AG04449 (cell line): ENCODE measurements at places on chromosomes 2 and 18.

DNA sequence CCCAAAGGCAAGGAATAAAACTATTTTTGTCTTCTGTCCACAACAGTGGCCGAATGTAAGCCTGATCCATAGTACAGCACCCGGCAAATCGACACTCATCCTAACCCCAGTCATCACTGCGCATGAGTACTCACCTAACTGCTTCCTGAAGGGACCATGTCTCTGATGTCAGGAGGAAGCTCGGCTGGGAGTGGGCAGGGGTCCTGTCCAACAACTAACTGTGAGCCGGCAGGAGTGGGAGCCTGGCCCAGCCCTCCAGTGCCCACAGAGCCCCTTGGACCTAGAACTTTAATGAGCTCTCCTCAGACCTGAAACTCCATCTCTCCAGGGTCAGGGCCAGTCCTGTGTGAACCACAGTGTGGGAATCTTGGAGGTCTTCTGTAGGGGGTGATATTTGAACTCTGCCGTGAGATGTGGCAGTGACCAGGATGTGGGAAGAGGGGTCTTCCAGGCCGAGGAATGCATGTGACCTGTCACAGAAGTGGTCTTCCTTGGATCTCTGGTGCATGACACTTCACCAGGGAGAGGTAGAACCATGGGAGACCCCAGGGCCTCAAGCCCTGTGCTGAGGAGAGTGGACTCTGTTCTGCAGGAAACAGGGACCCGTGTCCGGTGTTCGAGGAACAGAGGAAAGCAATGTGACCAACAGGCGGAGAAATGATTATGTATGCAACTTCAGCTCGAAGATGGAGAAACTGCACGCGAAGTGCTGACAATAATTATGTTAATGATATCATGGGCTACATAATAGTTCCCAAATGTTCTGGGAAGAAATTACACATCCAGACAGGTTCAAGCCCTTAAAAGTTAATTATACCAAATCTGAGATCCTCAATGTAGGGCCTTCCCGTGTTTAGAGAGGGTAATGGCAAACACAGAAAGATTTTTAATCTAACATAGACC, 240.1 kb upstream of the HDAC4 start:
- DNase-seq, result no peak

DNA sequence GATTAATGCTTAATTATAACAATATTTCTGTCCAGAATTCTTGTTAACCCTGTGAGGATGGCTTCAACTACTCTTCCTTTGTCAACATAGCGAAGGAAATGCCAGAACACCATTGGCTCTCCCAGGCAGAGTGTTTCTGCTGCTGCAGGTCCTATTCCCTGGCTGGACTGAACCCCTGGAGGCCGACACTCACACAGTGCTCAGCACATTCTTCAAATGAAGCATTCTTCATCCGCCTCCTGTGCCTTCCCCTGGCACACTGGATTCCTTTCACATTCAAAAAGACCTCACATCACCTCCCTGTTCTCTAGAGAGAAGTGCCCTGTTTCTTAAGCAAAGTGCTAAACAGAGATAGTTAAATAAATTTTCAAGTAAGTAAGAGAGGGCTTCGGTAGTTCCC, 187.3 kb upstream of the MSH6 start:
- no peak for DNase-seq

DNA sequence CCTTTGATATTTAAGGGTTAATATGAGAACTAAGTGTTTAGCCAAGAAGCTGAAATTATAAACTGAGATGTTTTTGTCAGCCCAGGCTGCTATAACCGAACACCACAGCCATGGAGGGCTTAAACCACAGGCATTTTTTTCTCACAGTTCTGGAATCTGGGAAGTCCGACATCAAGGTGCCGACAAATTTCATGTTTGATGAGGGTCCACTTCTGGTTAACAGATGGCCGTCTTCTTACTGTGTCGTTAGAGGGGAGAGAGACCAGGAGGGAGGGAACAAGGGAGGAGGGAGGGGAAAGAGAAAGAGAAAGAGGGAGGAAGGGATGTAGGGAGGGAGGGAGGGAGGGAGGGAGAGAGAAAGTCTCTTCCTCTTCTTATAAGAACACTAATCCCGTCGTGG, 6.5 kb upstream of the CNDP2 start:
- DNase-seq, result no peak

- no peak for DNase-seq
Observed at GRCh38 chr18:24177499-24178133, 38.8 kb downstream of the CABYR start.

- no peak for DNase-seq
Observed at GRCh38 chr2:96887493-96888012, 17.7 kb upstream of the SEMA4C start.

GRCh38 chr2:205776720-205777119, 94.4 kb downstream of the NRP2 start:
- no peak for DNase-seq

- no peak for DNase-seq
Observed at GRCh38 chr18:74778191-74778847, 180.6 kb downstream of the ZNF407 start.

- DNase-seq, result peak; percentile 17
Observed at GRCh38 chr2:24409700-24410556, 49.6 kb upstream of the ITSN2 start.

GRCh38 chr2:227430639-227431038, 41.3 kb upstream of the AGFG1 start:
- no peak for DNase-seq

DNA sequence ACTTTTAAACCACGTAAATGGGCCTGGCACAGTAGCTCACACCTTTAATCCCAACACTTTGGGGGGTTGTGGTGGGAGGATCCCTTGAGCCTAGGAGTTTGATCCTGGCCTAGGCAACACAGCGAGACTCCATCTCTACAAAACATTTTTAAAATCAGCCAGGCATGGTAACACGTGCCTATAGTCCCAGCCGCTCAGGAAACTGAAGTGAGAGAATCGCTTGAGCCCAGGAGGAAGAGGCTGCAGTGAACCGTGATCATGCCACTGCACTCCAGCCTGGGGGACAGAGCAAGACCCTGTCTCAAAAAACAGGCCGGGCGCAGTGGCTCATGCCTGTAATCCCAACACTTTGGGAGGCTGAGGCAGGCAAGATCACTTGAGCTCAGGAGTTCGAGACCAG, 12.2 kb downstream of the ROCK1 start:
- DNase-seq, result no peak

- DNase-seq, result no peak
Observed at GRCh38 chr2:9705196-9705595, 74.4 kb upstream of the YWHAQ start.

DNA sequence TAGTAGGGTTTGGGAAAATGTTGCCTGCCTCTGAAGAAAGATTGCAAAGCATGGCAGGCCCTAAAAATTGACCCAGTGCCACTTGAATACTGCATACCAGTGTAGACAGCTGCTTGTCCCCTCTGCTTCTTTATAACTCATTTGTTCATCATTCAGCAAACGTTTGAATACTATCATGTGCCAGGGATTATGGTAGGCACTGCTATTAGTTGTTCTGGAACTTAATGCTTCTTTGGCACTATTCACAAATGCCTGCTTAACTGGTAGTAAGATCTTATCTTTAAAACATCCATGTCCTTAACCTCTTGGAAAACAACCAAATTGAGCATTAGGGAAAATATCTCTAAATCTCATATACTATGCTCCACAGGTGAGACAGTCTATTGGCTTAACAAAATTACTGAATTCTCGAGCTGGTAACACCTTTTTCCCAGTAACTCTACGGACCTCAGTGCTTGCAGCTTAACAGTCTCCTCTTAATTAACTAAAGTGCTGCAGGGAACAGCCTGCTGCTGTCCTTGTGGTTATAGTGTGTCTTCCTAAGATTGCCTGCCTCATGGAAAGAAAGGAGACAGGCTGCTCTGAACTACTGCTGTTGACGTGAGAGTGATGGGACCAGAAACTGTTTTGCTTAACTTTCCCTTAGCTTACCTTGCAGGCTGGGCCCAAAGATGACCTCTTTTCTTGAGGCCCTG, 93.2 kb downstream of the MIB1 start:
- DNase-seq, result no peak

- no peak for DNase-seq
Observed at GRCh38 chr2:66771359-66771976, 336.5 kb downstream of the MEIS1 start.

GRCh38 chr2:204112084-204112770, 175.7 kb downstream of the ICOS start:
- DNase-seq, result no peak

- DNase-seq, result no peak
Observed at GRCh38 chr18:9811978-9812377, 73.8 kb upstream of the TXNDC2 start.

DNA sequence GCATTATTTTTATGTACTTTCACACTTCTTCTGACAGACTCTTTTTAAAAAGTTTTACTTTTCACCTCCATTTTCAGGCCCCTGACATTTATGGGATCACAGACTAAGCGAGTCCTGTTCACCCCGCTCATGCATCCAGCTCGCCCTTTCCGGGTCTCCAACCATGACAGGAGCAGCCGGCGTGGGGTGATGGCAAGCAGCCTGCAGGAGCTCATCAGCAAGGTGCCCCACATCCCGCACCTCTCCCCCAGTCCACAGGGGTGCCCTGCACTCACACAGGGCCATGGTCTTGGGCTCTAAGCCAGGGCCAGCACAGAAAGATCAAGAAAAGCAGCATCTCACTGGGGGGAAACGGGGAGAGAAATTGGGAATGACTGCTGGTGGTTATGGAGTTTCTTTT, 8.6 kb downstream of the CIDEA start:
- DNase-seq, result no peak

- DNase-seq, result no peak
Observed at GRCh38 chr2:101614127-101614759, 83.3 kb upstream of the MAP4K4 start.

GRCh38 chr2:73232403-73233153, 461 bp downstream of the PRADC1 start:
- no peak for DNase-seq

- DNase-seq, result no peak
Observed at GRCh38 chr2:197706839-197707207, 1.7 kb downstream of the MARS2 start.

GRCh38 chr18:36817039-36817438, 11.8 kb downstream of the TPGS2 start:
- DNase-seq, result no peak

DNA sequence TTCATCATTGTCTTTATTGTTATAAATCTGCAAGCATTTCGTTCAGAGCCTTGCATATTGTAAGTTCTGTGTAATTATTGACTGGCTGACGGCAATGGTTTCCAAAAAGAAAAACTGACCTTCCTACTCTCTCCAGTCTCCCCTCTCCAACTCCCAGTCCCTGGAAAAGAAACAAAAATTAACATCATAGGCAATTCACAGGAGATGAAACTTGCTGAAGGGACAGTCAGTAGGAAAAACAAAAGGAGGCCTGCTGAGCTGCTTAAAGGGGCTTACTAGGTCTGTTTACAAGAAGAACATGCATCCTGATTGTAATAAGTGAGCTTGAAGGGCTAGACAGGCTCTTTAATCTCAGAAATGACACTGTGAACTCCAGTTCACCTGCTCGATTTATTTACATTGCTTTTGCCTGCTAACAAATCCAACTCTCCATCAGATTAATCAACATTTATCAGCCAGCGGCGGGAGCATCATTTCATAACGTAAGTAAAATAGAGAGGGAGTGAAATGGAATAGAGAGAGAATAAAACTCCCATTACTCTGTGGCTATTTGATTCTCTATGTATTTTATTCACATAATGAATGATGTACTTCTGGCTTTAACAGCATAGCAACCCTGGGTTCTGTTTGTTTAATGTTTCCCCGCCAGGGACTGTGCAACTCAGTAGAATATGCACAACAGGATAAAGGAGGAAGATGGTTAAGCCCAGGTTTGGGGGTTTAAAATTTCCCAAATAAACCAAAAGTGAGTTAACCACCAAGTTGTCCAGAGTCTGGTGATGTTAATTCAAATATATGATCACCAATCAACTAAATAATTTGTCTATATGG, 256.7 kb upstream of the SETBP1 start:
- DNase-seq, result no peak

- DNase-seq, result no peak
Observed at GRCh38 chr2:141641462-141641861, 489.4 kb downstream of the LRP1B start.

- peak; percentile 46 for DNase-seq
Observed at GRCh38 chr2:43592443-43592842, 3.4 kb downstream of the THADA start.

DNA sequence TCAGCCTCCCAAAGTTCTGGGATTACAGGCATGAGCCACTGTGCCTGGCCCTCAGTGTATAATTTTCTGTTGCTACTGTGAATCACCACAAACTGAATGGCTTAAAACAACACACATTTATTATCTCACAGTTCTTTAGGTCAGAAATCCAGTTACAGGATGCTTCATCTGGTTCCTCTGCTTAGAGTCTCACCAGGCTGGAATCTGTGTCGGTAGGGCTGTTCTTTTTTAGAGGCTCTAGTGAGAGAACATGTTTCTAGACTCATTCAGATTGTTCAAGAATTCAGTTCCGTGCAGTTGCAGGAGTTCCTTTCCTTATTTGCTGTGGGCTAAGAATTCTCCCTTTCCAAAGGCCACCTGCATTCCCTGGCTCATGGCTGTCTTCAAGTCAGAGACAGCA, 22.2 kb downstream of the CCDC121 start:
- DNase-seq, result peak; percentile 51

- DNase-seq, result no peak
Observed at GRCh38 chr2:54456612-54457322, 640 bp downstream of the SPTBN1 start.

DNA sequence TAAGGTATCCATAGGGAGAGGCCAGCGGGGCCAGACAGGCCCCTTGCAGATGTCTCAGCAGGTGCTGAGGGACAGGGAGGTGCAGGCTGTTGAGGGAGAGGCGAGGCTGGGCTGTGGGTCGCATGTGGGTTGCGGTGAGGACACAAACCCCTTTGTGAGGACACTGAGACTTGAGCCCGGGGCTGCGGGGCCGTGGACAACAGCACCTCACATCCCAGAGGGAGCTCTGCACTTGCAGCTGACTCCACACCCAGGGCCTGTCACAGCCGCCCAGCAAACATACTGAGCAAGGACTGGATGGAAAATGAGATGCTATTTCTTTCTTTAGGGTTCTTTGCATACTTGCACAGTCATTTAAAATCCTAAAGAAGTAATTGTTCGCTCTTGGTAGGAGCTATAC, 95.3 kb upstream of the NFATC1 start:
- no peak for DNase-seq

DNA sequence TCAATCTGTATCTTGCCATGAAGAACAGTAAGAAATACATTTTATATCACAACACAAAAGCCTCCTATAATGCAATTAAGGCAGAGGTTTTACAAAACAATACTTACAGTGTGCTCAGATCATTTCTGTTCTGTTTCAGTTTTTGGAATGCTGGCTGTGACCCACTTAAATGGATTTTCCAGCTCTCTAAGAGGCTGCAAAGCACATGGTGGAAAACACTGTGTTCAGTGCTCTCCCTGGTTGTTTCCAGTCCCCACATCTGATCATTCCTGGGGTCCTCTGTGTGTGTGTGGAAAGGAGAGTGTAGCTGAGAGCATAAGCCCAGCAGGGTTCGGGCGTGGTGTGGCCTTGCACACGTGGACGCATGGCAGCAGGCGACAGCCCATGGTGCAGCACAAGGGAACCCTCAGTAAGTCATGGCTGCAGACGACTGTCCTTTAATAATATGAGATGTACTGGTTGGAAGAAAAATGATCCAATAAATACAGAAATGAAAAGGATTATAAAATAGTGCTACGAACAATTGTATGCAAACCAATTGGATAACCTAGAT, 95.6 kb downstream of the FAM210A start:
- no peak for DNase-seq

GRCh38 chr2:121359716-121360565, 74.9 kb upstream of the TFCP2L1 start:
- no peak for DNase-seq

- no peak for DNase-seq
Observed at GRCh38 chr2:202941771-202942170, 29.7 kb downstream of the CARF start.
